ENCODE measurements at places on chromosomes 5 and 9.

GRCh38 chr9:103243553-103243952 is 248.4 kb downstream of the CYLC2 start:
- no peak for ATAC-seq

DNA sequence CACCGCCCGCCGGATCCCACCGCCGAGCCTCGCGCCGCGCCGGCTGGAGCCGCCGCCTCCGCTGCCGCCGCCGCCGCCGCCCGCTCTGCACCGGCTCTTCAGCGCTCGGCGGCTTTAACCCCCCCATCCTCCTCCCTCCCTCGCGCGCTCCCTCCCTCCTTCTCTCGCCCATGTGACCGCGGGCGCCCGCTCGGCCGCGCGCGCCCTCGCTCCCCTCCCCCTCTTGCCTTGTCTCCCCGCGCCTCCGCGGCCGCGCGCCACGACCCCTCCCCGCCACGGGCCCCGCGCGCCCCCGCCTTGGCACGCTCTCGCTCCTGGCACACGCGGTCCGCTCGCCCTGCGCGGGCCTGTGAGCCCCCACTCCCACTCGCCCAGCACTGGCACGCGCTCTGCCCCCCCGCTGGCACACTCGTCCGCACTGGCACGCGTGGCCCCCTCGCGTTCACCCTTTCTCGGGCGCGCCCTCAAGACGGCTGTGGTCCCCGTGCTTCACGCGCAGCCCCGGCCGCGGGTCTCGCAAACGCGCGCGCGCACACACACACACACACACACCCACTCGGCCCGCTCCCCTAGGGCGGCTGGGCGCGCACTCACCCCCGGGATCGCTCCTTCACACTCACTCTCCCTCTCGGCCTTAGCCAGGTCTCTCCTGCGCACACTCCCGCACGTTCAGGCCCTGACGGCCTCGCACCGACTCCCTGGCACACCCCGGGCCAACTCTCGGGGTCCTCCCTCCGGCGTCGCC is at the start of gene CNTFR:
Gene CNTFR (minus strand): TSS at position 89 of the 745 bp plus-strand sequence. CDS start 20,743 bp downstream, outside the sequence.
- ATAC-seq, result peak; percentile 6

GRCh38 chr5:174793684-174794328 is 69.4 kb downstream of the MSX2 start:
- peak; percentile 30 for ATAC-seq

DNA sequence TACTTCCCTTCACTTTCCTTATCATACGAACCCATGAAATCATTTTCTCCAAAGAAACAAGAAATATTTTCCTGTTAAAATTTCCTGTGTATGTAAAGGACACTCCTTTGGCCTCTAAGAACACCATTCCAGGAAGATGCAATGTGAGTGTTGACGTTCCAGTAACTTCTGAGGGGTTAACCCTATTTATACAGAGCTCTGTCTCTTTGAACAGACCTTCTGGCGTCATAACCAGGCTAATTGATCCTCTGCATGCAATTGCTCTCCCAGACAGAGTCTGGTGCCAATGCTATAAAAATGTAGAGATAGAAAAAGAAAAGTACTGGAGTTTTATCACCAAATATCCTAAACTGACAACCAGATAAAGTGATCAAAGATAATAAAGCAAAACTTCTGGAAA is 218.5 kb downstream of the TLE1 start:
- ATAC-seq, result no peak

DNA sequence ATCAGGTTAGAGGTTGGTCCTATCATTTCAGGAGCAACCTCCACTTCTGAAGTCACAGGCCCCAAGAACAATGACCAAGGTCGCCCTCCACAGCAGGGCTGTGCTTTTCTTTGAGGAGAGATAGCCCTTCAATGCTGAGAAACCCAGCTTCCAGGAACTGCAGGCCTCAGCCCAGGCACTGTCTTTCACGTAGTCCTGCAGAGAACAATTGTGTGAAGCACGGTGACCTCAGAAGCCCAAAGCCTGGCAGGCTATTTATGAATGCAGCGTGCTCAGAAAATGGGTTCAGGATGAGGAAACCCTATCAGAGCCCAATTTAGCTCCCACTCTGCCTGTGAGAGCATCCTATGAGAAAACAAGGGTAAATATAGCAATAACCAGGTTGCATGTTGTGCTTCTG is 388.3 kb downstream of the PLK2 start:
- ATAC-seq, result no peak

DNA sequence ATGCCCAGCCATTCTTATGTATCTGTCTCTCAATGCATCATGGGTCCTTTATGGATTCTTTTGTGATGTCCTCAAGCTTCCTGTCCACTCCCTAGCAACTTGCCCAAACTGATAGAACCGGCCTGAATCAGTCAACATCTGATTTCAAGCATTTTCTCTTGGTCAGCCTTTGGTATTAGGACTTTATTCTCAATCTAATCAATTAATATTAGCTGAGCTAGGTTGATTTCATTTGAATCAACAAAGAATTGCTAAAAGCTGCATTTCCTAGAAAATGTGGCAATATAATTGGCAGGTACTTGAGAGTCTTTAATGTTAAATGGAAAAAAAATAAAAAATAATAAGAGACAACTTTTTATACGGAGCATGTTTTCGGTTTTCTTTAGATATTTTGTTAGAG is 121.8 kb downstream of the GHR start:
- no peak for ATAC-seq
